ENCODE measurements at places on chromosomes 6 and 20.
A peak's percentile ranks its signal among the peaks of the same experiment; 100 is the strongest.

- no peak for DNase-seq
Measured at GRCh38 chr6:146550911-146551310, 7.3 kb downstream of the RAB32 start.

DNA sequence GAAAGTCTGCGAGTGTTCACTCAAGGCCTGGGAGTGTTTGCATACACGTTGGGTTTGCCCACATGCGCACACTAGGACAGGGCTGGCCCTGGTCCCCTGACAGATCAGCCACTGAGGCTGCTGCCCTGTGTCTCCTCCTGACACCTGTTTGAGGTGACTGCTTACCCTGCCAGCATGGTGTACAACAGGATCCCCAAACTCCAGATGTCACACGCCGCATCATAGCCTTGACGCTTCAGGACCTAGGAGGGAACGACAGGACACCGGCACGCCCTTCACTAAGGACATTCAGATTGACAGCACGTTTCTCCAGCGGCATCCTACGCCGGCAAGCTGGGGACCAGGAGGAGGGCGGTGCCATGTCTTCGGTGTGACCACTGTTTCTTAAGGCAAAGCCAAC, 37.0 kb upstream of the MPC1 start:
- DNase-seq: no peak

- DNase-seq: no peak
Measured at GRCh38 chr6:129920103-129920798, 59.1 kb upstream of the TMEM244 start.

GRCh38 chr6:113642714-113643406, 214.3 kb upstream of the MARCKS start:
- no peak for DNase-seq

DNA sequence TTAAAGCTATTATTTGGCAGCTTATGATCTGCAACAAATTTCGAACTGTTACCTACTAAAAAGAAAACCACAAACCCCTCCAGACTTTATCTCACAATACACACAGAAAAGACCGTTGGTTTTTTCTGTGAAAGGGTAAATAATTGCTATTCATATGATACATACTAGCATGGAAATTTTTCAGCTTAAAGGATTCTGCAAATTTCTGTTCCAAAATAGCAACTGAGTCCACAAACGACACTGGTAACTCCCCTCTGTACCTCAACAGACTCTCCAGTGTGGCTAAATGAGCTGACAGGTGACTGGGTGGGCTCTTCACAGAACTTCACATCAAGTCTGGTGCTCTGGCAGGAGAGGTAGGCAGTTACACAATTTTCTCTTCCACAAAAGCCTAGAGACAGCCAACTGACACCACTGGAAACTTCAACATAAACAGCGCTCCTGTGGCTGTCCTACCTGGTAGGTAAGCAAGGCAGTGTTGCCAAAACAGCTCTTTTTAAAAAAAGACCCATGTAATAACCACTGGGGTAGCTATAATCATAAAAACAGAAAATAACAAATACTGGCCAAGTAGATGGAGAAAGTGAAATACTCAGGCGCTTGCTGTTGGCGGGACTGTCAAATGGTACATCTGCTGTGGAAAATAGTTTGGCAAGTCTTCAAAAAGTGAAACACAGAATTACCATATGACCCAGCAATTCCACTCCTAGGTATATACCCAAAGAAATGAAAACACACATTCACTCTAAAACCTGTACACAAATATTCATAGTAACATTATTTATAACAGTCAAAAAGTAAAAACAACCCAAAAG, 37.8 kb downstream of the ELOVL5 start:
- DNase-seq: no peak

DNA sequence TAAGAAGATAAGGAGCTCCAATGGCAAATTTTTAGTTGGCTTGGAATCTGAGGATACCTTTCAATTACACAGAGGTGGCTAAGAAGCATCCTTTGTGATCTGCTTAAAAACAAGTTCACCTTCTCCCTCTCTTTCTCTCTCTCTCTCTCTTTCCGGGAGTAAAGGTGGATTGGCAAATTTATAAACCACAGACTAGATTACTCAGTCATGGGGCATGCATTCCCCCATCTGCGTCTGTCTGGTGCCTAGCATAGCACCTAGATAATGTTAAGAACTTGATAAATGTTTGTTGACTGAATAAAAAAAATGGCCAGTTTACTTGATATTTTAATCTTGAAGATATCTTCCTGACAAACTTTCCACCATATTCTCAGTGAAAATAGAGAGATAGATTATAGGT, 312.3 kb downstream of the CDC5L start:
- no peak for DNase-seq

DNA sequence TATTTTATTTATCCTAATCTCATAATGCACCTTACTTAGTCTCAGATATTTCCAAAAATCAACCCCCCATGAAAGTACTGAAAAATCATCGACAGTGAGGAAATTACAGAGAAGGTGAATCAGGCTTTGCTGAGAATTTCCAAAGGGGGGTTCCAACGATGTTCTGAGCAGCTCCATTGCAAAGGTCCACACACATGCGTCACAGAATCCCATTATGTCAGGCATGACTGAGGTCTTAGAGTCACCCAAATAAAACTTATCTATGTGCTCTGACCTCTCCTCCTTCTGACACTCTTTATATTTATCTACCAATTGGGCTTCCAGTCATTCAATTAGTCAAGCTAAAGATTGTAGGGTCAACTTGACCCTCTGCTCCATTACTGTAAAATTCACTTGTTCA, 12.7 kb upstream of the LRRN4 start:
- DNase-seq: no peak

GRCh38 chr20:21090111-21090618, 16.0 kb downstream of the LINC00237 start:
- DNase-seq: no peak

DNA sequence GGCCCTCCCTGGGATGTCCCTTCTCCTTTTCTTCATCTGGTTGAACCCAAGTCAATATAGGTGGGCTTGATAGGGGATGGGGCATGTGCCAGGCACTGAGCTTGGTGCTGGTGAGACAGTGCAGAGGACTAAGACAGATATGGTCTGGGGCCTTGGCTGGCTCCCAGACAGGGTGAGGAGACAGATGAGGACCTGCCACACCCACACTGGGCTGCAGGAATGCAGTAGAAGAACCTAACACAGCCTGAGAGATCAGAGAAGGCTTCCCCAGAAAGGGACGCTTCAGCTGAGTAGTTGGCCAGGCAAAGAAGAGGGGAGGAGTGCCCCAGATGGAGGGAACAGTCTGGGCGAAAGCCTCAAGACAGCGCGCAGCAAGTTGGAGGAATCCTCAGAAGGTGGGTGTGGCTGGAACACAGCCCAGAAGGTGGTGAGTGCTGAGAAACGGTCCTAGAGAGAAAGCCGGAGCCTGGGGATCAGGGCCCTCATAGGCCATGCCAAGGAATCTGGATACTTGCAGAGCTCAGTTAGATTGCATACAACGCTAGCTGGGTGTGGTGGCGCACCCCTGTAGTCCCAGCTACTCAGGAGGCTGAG, 26.4 kb downstream of the CD40 start:
- DNase-seq: no peak

GRCh38 chr6:33271117-33271467, 584 bp downstream of the VPS52 start:
- no peak for DNase-seq

DNA sequence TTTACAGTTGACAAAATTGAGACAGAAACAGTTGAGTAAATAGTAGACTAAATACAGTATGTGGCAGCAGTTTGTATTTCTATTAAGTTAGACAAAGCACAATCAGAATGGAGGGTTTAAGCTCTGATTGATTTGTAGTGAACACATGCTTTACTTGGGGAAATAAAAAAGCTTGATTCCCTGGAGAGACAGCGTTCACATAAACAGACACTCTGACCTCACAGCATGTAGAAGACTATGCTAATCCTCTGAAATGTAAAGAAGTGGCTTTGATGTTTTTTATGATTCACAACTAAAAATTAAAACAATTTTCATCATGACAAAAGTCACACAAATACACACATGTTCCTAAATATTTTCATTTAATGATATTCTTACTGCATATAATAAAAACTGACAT, 126.9 kb upstream of the FAM83B start:
- no peak for DNase-seq

- DNase-seq: no peak
Measured at GRCh38 chr6:35782424-35782823, 1.6 kb downstream of the CLPSL1 start.

- DNase-seq: no peak
Measured at GRCh38 chr6:2866171-2866846, 24.6 kb upstream of the SERPINB1 start.

GRCh38 chr6:169189182-169189581, 64.5 kb downstream of the THBS2 start:
- DNase-seq: no peak

DNA sequence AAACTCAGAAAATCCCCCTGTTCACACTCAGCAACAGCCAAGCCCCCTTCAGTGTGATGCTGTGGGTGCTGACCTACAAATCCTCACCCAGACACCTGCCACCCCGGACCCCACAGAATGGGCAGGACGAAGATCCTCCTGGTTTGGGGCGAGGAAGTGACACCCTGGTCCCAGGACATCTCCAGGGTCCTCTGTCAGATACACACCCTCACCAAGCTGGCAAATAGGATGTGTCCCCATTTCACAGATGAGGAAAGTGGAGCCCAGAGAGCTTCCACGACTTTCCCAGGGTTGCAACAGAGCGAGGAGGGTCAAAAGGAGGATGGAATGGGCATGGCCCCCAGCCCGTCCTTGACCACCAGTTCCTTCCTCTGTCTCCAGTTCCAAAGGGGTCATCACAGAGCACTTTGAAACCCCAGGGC, 92.0 kb upstream of the AFDN start:
- no peak for DNase-seq

DNA sequence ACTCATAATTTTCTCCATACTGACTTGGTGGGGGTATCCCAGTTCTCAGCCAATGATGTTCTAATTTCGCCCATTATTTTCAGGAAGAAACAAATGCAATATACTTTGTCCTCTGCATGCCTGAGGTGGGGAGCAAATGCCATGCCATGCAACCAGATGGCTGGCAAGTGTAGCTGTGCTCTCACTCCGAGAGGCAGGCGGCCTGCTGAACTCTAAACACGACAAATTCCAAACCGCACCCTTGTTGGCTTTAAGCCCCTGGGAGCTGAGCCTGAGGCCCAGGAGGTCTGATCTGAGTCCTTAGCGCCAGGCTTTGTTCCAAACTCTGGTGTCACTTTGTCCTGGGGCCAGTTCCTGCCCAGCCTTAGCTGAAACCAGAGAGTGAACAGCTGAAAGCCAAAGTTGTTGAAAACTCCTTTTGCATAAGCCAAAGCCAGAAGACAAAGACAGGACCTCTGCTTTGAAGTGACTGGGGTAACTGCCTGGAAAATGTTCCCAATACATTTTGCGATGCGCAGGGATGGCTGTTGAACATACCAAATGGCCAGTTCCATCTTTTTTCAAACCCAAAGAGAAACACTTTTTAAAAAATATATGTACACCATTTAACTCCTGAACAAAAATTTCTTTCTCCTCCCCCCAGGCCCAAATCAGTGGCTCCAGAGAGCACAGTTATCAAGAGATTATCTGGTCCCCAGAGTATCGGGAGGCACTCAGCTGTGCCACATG, 46.2 kb downstream of the TTI1 start:
- no peak for DNase-seq

DNA sequence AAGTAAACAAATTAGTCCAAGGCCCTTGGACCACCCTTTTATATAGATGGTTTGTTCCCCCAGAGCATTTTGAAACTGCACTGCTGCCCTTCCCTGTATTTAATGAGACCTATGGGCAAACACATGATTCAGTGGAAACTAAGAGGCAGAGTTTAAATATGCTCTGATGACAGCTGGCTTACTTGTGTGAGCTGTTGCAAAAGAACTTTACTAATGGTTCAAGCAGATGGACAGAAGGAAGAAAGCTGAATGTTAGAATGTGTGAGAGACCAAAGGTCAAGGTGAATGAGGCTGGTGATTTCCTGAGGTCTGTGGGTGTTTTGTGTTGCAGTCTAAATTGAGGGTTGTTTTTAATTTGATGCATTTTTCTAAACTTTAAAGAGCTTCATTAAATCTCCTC, 123.0 kb upstream of the CEP162 start:
- DNase-seq: no peak

- DNase-seq: no peak
Measured at GRCh38 chr6:7566617-7567173, 23.3 kb upstream of the SNRNP48 start.

- DNase-seq: peak; percentile 51
Measured at GRCh38 chr6:111642463-111643158, 36.9 kb upstream of the TRAF3IP2 start.

GRCh38 chr20:32539817-32540675, 45.1 kb downstream of the NOL4L start:
- DNase-seq: no peak

DNA sequence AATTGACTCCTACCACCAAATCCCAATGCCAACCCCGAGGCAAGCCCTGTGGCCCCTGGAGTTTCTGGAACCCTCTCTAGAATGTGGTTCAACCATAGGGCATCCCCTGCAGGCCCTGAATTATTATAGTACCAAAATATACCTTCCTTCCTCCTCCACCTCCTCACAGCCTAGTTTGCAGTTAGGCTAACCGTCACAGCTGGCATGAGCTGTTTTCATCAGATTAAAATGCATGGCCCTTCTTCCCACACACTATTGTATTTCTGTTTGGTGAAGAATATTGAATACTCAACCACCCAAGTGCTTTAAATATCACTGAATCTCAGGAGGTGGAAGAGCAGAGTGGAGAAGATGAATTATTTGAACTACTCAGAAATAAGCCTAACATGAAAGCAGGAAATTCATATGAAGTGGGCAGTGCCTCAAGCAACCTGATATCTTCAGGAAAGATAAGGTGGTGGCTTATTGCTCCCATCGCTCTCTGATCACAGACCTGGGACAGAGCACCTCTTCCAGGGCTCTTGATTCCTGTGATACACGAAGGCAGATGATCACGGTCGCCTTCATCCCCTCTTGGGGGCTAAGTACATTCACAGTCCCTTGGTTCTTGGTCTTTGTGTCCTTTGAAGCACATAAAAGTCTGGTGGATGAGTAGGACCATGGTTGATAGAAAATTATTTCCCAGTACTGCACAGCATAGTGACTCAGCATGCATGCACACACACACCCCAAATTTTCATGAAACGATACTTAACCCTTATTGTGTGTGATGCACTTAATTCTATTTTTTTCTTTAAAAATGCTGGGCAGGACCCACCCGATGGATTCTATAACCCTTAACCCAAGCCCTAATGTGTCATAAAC, 90.9 kb downstream of the PSMG4 start:
- DNase-seq: no peak

DNA sequence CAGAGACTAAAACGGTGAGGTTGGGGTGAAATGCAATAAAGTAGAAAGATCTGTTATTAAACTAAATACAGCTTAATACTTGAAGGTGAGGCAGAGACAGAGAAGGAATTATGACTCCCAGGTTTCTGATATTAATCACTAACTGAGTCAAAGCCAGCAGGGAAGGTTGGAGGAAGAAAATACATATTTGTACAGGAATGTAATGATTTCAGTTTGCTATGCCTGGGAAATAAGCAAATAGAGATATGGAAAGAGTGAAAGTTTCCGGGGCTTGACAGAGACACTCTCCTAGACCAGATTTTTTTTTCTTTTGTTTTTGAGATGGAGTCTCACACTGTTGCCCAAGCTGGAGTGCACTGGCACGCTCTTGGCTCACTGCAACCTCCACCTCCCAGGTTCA, 76.8 kb downstream of the PTPRK start:
- no peak for DNase-seq
